Esophagus squamous epithelium (tissue), 5 donors: ENCODE measurements at places on chromosomes 7 and 10.

GRCh38 chr10:60187691-60188090 lies 202.0 kb downstream of the ANK3 start:
- no peak for DNase-seq

GRCh38 chr7:47196106-47196645 lies 385.7 kb downstream of the TNS3 start:
- no peak for DNase-seq

DNA sequence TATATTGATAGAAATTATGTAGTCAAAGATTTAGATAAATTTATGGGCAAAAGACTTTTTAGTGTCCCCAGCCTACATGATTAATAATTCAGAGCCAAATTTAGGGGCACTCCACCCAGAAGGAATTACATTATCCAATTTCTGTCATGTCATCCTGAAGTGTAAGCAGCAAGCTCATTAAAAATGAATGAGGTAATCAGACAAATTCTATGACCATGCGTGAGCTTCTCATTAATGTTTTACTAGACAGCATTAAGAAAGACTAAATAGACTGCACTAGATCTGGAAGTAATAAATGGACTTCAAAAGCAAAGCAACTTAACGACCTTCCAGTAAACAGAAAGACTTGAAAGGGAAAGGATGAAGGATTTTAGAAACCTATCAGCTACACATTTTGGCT lies 22.7 kb upstream of the TRUB1 start:
- DNase-seq, result no peak

- no peak for DNase-seq
Measured at GRCh38 chr10:78757344-78757925, 311.3 kb upstream of the ZMIZ1 start.

- no peak for DNase-seq
Measured at GRCh38 chr10:125689955-125690569, 7.1 kb upstream of the TEX36 start.

DNA sequence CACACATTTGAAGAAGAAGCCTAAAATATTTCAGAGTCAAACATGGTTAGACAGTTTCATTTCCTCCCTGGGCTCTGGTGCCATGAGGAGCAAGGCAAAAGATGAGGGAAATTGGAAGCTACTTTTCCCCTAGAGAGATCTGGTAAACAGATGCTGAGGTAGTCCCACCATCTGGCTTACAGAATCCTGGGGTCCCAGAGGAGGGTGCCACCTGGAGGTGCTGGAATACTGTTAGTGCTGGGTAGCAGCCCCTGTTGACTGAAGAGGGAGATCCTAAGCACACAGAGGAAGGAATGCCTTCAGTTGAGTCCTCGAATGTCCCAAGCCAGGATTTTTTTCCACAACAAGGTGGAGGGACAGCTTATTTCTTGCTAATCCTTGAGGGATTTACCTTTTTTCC lies 160.1 kb downstream of the FZD1 start:
- DNase-seq, result no peak

DNA sequence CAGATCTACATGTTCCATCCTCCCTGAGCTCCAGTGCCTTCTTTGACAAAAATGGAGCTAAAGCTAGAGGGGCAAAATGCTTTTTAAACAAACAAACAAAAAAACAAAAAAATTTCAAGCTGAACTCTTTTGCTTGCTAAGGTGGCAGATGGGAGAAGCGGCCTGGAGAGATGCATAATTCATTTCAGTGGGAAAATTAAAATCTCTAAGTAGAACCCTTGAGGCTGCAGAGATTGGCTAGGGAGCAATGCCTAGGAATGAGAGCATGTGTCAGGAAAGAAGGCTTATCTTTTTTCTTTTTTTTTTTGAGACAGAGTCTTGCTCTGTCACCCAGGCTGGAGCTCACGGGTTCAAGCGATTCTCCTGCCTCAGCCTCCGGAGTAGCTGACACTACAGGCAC lies 46.4 kb upstream of the SAMD8 start:
- DNase-seq, result no peak

DNA sequence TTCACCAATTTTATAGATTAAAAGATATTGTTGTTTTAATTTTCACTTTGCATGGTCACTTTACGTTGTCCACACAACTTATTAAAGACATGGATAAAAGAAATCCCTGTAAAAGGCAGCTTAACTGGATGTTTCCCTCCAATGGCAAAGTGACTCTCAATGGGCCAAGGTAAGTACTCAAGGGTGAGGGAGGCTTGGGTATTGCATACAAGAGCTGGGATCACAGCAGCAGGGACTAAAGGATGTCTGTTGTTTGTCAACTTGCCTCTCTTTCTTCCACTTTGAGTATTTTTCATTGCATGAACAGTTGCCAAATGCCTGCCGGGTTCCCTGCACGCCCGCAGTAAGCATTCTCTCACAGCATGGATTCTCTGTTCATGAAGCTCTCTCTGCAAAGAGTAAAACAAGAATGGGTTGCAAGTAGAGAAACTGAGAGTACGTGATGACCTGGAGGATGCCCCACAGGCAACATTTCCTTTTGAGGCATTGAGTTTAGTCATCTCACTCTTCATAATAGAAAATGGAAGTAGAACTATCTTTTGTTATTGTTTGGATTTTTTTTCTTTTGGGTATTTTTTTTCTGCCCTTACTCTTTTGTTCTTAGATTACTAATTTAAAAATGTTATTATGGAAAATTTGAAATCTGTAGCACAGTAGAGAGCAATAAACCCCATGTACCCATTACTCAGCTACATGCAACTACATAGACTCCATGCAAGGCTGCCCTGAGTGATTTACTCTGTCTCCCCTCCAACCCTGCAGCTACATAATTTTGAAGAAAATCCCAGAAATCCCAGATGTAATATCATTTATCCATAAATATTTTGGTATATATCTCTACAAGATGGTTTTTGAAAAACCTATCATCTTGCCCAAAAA lies 26.3 kb downstream of the GPR141 start:
- no peak for DNase-seq

- DNase-seq, result no peak
Measured at GRCh38 chr7:138021889-138022288, 20.0 kb upstream of the CREB3L2 start.

GRCh38 chr7:50341724-50342123 lies 37.2 kb downstream of the IKZF1 start:
- DNase-seq, result no peak

DNA sequence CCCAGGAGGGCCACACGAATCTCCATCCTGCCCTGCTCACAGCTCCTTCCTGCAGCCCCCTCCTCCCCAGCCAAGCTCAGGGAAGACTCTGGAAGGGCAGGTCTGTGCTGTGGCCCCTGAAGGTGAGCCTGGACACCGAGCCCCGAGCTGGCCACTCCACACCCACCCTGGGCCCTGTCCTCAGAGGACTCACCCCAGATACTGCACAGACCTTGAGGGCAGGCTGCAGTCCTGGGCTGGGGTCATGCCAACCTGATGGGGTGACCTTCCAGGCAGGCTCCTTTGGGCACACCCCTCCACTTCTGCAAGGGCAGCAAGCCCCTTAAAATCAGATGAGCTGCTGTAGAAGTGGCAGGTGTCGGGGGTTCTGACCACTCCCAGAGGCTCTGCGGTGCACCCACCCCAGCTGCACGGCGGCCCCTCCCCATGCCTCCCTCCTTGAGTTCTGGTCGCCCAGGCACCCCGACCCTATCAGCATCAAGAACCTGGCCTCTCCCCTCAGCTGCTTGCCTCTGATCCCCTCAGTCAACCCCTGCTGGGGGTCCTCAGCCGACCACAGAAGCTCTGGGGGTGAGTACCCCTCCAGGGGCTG lies 24.3 kb downstream of the YKT6 start:
- no peak for DNase-seq

- no peak for DNase-seq
Measured at GRCh38 chr7:65722361-65722792, 150.5 kb upstream of the VKORC1L1 start.

GRCh38 chr7:100088621-100089457 lies at the start of gene COPS6:
Gene COPS6, plus strand, starts transcription at chr7:100088969. Its CDS starts 22 bp downstream, at chr7:100088991.
- DNase-seq, result no peak

DNA sequence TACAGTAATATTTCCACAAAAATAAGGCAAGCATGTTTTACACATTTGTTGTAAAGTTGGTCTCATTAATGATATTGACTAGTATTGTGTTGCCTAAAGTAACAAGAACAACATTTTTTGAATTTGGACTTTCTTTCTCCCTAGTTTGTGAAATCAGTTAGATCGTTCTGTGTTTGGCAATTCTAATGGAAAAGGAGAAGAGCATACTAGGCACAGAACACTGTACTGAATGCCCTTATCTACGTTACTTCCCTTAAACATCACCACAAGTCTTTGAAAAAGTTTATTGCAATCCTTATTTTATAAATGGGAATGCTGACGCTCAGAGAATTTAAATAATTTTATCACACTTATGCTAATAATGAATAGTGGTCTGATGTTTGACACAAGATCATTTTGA lies 372.2 kb downstream of the EXOC4 start:
- no peak for DNase-seq

DNA sequence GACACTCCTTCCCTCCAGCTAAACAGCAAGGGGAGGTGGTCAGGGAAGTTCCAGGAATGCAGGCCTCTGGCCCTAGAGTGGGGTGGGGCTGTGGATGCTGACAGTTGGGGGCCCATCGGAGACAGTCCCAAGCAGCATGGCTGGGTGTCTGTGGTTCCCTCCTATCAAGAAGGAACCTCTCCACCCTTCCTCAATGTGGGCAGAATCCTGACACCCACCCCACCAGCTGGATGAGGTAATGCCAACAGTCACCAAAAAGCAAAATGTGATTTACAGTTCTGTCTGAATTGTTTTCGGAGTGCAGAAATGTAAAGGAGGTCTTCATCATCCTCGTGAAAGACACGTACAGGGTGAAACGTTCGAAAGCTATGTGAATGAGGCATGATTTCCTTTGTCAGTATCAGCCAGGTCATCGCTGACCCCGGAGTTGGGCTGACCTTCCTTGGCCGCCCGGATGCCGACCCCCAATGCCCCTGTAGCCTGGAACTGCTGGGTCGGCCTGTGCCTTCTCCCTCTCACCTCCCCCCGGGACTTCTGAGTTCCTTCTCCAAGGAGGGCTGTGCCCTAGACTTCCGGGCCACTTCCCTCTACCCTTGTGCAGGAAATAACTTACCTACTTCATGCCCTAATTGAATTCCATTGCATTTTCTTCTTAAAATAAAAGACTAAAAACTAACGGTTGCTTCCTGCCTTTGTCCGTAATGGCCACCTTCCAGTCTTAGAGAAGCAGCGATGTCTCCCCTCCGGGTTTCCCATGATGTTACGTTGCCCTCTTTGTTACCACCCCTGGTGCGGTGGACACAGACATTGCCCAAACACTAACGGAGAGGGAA lies 24.5 kb downstream of the FOXK1 start:
- DNase-seq, result no peak

DNA sequence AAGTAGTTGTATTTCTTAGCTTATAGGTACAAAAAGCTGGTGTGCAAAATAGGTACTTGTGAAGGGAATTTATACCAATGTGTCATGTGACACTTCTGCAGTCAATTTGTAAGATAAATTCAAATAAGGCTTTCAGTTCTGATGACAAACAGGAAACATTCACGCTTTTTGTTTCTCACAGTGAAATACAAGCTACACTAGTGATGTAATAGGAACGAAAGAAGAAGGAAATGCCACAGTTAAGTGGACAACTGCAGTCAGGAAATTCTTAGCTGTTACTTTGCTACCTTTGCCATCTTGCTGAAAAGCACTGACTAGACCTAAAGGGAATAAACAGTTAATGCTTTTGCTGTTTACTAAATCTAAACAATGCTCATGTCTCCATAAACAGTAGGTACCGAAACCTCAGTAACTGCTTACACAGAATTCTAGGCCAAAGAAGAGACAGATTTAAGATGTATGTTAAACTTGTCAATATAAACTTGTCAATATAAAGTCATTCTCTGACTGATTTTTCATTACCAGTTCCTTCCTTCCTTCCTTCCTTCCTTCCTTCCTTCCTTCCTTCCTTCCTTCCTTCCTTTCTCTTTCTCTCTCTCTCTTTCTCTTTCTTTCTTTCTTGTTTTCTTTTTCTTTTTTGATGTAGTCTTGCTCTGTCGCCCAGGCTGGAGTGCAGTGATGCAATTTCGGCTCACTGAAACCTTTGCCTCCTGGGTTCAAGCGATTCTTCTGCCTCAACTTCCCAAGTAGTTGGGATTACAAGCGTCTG lies 10.1 kb downstream of the OTUD1 start:
- no peak for DNase-seq

- no peak for DNase-seq
Measured at GRCh38 chr7:27046854-27047549, 48.8 kb downstream of the HOXA1 start.

DNA sequence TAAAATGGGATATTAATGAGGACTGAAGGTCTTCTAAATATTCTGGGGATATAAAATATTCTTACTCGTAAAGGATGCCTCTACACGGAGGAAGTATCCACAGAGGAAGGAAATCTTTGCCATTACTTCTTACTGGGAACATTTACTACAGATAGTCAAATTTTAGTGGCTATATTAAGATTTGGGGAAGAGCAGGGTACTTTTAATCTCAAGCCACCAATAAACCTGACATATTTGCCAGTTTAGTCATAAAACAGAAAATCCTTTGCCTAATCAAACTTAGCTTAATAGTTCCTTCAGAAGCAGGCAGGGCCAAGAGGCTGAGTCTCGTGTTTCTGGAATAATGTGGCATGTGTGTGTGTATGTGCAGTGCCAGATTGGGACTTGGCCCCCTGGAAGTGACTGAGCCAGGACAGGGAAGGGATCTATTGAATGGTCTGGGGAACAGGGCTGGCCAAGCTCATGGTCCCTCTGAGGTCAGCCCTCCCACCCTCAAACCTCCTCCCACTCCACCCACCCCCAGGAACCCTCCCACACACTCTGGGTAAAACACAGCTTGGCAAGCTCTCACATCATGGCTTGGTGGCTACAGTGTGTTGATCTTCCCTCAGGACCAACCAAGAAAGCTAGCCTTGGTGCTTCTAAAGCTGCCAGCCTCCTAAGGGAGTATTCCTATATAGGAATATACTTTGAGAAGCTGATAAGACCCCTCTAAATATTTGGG lies 1.6 kb upstream of the PIK3CG start:
- DNase-seq, result no peak
